NCI-H2081 treated with DMSO at 0.1 percent for 48 hours (cell line): ENCODE measurements at places on chromosomes 3 and 15.
A peak's percentile ranks its signal among the peaks of the same experiment; 100 is the strongest.

DNA sequence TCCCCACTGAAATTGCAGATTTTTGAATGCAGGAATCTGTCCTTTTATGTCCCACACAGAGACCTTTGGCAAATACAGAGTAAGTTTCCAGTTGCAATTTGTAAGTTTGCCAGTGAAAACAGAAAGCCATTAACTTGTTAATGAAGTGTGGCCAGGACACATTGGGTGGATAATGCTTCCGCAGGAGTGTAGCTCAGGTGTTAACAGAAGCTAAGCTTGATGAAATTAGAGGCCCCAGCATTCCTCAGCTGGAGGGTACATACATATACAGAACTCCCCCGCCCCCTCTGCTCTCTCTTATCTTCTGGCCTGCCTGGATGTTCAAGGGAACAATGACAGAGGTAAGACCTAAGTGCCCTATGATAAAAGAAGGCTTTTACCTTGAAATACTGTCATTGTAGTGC lies 8.1 kb upstream of the LRRC2 start:
- no peak for DNase-seq

- DNase-seq, result no peak
Observed at GRCh38 chr3:23303601-23304217, 100.6 kb downstream of the UBE2E2 start.

GRCh38 chr15:95932676-95933075 lies 397.8 kb upstream of the NR2F2 start:
- no peak for DNase-seq

GRCh38 chr15:43329960-43330779 lies at the start of gene LCMT2:
TSS of gene LCMT2 (minus strand) at chr15:43330573. CDS start at chr15:43330489, 84 bp downstream.
- peak; percentile 65 for DNase-seq

GRCh38 chr3:151900884-151901643 lies 27.6 kb downstream of the SUCNR1 start:
- no peak for DNase-seq

- no peak for DNase-seq
Observed at GRCh38 chr3:7328339-7328738, 467.4 kb downstream of the GRM7 start.

GRCh38 chr3:87270908-87271700 lies 5.3 kb downstream of the POU1F1 start:
- no peak for DNase-seq

- DNase-seq, result no peak
Observed at GRCh38 chr15:58058729-58059128, 6.8 kb downstream of the ALDH1A2 start.

GRCh38 chr3:165195241-165195639 lies 944 bp downstream of the SLITRK3 start:
- DNase-seq, result no peak

DNA sequence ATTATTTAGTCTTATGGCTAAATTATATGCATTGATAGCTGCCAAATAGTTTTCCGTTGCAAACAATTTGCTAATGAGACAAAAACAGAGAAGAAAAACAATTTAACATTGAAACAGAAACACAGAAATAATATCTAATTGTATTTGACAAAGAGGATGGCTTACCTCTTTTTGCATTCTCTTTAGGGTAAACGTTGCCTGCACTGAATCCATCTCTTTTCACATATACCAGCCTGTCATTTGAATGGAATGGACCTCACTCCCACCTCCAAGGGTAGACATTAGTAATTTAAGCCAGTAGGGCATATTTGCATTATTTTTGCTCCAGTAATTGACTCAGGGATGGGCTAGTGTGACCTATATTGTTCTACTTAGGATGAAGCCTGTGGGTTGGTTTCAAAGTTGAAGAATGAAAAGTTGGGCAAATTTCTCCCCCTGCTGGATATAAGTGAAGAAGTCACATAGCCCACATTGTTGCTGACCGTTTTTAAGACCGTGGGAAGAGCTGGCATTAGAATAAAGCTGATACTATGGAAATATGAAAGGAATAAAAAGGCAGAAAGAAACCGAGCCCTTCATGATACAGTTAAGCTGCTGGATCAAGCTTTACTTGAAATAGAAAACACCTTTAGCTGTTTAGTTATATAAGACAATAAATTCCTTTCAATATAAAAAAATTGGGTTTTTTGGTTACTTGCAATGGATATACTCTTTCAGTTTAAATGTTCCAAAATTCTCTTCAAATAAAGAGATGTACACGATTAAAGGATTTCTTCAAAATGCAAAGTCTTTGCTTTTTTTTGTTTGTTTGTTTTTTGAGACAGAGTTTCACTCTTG lies 26.9 kb downstream of the PIERCE2 start:
- no peak for DNase-seq

DNA sequence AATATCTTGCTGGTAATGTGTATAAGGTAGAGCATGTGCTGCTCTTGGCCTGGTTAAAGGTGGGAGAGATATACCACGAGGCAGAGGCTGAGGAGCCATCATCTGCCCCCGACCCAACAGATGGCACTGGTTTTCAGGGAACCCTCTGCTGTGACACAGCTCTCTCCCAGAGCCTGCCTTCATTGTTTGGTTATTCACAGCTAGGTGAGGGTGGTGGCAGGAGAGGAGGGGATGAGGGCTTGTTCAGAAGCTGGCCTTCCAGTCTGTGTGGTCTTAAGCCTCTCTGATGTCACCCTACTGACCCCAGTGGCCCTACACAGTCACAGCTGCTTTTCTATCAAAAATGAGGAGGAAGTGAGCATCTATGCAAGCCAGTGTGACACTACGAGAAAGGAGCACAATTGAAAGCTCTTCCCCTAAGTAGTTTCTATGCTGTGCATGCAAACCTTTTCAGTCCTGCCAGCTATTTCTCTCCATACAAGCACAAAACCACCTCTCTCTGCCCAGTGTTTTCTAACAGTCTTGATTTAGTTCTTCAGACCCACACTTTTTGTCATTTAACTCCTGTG lies 258.4 kb upstream of the AGTR1 start:
- DNase-seq, result no peak

GRCh38 chr15:76223521-76223920 lies 87.7 kb downstream of the ETFA start:
- DNase-seq, result no peak

DNA sequence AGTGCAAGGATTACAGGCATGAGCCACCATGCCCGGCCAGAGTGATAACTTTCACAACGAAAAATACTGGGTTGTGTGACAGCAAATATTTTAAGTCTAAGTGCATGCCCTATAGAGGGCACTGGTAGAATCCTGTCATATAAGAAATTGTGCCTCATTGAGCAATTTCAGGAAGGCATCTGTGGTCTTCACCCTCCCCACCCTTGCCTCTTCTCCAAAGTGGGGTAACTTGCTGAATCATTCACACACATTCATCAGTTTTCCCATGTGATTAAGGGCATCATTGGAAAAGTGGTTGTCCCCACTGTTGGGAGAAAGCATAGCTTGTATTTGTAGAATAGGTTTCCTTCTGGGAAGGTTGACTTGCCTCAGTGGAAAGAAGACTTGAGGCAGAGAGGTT lies 9.2 kb downstream of the MITF start:
- no peak for DNase-seq

GRCh38 chr3:15781637-15782402 lies 16.0 kb downstream of the ANKRD28 start:
- no peak for DNase-seq

DNA sequence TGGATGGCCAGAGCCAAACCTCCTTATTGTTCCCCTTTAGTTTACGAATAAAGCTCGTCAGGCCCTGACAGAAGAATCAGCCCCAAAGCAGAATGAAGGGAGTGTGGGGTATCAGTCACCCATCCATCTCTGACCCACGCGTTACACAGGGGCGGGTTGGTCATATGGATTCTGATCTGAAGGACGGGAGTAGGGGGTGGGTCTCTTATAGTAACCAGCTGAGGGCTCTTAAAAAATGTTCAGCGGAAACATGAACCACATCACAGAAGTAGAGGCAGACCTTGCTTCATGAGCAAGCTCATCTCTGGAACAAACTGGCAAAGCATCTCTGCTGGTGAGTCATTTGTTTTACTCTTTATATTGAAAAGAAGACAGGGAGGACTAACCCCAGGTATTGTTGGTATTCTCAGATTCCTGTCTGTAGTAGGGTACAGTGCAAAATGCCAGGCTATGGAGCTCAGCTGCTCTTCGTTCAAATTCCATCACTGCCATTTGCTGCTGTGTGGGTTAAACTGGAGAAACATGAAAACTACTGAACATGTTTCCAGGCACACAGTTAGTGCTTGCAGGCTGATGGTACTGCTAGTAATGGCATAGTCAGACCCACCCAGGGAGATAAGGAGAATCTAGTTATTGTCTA lies at the start of gene CXCR6:
CXCR6 (plus strand) TSS at position 258 of the 640 bp plus-strand sequence. CDS start 3,018 bp downstream, outside the sequence.
- no peak for DNase-seq

- DNase-seq, result no peak
Observed at GRCh38 chr3:101903451-101903871, 54.1 kb downstream of the NFKBIZ start.

DNA sequence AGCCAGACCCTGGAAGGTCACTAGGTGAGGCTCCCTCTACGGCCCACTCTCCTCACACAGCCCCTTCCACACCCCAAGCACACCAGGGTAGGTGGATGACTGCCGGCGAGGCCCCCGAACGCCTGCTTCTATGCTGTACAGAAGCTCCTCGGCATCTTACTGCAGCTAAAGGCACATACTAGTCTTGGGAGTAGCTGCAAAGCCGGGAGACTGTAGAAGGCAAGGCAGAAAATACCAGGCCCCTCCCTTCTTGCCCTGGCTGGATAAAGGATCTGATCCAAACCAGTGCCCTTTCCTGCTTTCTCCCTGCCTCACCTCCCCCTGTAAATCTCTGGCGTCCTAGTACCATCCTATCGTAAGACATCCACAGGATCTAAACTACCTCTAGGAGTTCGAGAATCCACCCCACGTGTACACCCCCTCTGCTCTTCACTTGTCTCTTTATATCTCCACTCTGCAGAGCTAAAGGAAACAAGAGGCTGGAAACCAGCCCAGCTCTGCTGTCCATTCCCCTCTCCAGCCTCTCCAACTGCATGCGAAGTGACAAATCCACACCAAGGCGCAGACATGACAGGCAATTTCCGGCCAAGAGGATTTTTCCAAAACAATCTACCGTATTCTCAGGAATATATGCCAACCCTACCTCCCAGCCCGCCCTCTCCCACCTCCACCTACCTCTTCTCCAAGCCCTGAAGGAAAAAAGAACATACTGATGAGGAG lies 11.8 kb downstream of the TNK2 start:
- DNase-seq, result no peak

DNA sequence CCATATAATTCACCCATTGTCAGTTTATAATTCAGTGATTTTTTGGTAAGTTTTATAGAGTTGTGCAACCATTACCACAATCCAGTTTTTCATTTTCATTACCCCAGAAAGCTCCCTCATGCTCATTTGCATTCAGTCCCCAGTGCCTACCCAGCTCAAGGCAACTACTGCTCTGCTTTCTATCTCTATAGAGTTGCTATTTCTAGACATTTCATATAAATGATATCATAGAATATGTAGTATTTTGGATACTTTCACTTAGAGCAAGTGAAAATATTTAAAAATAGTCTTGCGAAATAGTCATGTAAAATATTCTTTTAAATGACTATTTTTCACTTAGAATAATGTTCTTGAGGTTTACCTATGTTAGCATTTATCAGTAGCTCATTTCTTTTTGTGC lies 42.1 kb downstream of the ZNF654 start:
- no peak for DNase-seq

GRCh38 chr15:54803987-54804386 lies 392.8 kb downstream of the RSL24D1 start:
- DNase-seq, result no peak

- no peak for DNase-seq
Observed at GRCh38 chr15:41416128-41416741, 660 bp upstream of the RTF1 start.

GRCh38 chr15:53458736-53459135 lies 300.7 kb downstream of the WDR72 start:
- no peak for DNase-seq

DNA sequence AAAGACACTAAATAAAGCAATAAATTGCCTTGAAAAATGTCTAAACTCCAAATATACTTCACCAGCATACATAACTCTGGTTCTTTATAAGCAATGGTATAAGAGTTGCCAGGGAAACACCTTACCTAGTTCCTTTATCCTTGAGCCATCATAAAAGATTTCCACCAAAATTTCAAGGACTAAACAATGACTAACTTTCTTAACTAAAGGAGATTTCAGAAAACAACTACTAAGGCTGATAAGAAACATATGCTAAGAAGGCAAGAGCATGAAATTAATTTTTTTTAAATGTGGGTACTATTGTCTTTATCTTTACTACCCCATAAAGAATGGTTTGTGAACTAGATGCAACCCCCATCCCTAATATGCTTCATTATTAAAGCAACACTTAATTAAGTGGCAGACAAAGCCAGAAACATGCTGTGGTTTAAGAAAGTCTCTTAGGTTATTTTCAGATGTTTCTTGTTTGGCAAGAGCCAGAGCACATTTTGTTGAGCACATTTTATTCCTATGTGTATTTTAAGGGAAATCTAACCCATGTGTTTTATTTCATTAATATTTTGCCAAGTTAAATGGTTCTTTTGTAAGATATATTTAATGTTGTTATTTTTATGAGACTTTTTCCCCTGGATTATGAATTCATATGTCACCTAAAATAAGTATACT lies 17.4 kb upstream of the VEPH1 start:
- no peak for DNase-seq

DNA sequence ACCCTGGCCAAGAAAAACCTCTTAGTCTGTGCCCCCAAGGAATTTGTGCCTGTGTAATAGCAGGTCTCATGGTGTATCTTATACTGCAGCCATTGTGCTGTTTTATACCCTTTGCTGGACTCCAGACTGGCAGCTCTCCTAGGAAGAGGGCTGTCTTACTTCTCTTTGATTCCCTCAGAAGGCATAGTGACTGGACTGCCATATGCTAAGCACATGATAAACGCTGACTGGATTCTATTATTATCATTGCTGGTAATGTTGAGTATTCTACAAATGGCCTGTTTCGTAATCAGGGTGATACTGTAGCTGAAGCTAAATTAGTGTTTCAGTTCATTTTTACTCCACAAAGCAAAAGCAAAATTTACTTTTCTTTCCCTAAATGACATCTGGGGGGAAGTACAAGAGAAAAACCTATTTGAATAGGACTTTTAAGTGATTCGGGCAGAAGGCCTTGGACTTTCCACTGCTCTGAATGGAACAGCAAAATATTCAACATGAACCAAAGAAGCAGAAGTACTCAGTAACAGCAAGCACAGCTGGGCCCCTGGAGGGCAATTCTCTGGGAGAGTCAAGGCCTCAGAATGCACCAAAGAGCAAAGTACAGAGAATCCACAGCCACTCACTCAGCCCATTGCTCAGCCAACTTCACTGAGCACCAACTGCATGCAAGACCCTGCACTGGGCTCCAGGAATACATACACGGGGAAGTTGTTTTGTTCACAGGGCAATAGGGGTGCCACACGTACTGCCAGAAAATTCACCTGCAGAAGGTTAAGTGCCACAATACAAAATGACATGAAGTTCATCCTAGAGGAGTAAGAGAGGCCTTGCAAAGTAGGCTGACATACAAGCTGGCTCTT lies 7.9 kb upstream of the BCL2A1 start:
- DNase-seq, result no peak
